ENCODE measurements at places on chromosomes 7 and 10.

- DNase-seq: no peak
These were observed 23.0 kb upstream of the MSS51 start for GRCh38 chr10:73456187-73456890.

- no peak for DNase-seq
These were observed 277.8 kb downstream of the EXOC4 start for GRCh38 chr7:133530682-133531081.

DNA sequence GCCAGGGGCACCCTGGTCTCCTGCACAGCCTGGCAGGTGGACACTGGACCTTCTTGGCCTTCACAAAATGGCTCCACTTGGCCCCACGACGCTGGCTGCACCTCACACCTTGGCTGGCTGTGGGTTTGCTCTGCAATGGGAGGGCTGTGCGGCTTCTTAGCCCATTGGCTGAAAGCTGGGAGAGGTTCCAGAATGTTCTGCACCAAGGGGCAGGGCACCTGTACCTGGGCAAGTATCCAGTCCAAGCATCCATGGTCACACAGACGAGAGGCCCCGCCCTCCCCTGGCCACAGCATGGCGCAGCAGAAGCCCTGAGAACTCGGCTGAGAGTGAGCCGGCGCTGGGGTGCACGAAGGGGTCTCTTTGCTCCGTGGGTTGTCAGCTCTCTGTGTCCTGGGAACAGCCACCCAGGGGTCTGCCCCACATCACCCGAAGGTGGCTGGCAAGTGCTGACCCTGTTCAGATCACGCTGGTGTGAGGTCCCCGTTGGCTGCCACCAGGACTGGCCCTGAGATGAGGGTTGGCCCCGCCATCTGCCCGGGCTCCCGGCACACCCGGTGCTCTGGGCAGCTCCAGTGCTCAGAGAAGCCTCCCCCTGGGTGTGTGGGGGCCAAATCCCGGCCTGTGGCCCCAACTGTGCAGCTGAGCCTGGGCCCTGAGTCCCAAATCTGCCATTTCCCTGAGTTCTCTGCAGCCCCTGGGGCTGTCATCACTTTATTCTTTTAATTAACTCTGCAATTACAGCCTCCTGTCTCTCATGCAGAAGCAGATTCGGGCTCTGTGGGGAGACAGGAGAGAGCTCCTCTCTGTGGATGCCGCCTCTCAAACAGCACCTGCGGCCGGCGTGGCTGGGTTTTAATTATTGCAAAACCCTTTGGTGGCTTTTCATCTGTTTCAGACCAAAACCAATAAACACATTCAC lies 19.4 kb upstream of the ADGRA1 start:
- DNase-seq: no peak

- DNase-seq: no peak
These were observed 9.0 kb downstream of the DENND2A start for GRCh38 chr7:140631602-140632001.

- no peak for DNase-seq
These were observed 6.5 kb upstream of the WDR86 start for GRCh38 chr7:151416112-151416940.

DNA sequence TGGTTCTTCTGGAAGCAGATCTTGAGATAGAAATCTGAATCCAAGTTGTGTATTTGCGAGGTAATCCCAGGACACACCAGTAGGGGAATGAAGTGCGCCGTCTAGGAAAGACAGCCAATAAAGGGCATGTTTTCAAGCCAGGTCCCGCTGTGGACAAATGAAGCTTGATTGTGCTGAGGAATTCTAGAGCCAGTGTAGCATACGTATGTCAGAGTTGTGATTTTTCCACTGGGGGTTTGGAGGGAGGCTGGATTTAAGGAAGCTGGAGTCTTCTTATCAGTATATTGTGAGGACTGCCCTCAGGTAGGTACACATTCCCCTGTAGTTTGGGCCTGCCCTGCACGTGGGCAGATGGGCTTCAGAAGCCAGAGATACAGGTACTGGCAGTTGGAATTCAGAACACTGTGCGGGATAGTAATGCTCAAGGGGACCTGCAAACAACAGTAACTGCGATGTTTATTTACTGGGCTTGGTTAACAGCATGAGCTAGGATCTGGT lies 50.9 kb downstream of the GALNT11 start:
- no peak for DNase-seq

DNA sequence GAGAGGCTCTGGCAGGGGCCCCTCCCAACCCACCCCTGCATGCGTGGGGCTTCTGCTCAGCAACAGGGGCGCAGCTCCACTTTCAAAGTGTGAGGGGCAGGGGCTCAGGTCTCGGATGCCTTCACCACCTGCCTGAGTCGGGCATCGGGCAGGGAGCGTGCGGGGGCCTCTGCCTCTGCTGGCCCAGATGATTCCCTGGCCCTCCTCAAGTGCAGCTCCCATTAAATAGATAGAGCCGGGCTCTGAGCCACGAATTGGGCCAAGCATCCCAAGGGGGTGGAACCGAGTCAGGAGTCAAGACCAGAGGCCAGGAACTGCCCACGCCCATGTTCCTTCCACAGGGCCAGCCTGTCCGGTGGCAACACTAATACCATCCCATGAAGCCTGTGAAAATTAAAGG lies 108.9 kb upstream of the FAM20C start:
- no peak for DNase-seq

DNA sequence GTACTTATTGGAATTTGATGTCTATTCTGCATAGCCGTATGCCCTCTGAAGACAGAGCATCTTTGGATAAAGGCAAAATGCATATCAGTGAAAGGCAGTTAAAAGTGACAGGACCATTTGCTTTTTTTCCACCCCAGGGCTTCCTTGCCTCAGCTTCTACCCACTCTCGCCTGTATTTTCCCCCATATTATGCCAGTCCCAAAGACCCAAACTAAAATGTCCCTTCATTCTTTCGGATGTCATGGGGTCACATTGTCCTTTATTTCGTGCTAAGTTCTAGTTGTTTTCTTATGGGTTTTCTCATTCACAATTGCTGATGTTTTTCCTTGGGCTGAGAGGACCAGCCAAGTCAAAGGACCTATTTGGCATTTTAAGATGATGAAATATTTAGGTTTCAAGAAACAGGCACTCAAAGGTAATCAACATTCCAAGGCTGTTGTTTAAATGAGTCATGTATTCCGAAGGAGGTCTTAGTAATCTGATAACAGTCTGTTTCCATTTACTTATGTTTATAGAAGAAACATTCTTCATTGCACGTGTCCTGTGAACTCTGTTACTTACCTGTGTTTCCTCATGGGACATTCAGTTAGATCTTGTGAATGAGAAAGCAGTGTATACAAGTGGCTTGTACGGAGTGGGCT lies 74.1 kb downstream of the DNAH11 start:
- peak; percentile 79 for DNase-seq

- no peak for DNase-seq
These were observed 87.9 kb downstream of the KCND2 start for GRCh38 chr7:120360918-120361317.

GRCh38 chr7:87413951-87414793 lies 61.3 kb downstream of the ABCB4 start:
- peak; percentile 60 for DNase-seq

- DNase-seq: peak; percentile 90
These were observed 64.9 kb downstream of the PPP1R9A start for GRCh38 chr7:94972296-94972695.

DNA sequence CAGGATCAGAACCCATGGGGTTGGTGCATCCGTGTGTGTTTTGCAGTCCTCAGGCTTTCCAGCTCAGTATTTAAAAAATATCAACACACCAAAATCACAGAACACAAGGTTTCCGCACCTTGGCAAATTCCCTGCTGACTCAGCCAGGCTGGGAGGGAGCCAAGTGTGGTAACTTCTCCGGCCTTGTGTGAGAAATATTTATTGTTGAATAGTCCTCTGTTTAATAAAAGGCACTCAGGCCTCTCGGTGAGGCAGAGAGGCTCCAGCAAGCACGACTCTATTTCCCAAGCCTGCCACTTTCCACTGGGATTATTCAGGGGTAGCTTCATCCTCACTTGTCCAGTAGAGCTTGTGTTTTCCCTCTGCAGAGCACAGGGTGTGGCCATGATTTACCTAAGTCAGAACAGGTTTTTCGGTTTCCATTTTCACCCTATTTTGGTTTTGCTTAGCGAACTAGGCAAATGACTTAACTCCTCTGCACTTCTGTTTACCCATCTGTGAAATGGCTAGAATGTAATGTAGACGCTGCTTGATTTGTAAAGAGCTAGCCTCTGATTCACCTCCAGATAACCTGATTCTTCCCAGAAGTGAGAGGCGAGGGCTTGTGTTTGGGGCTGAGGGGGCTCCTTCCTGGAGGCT lies 13.0 kb upstream of the CHST15 start:
- peak; percentile 82 for DNase-seq

GRCh38 chr10:77333610-77334340 lies 303.8 kb downstream of the KCNMA1 start:
- no peak for DNase-seq

DNA sequence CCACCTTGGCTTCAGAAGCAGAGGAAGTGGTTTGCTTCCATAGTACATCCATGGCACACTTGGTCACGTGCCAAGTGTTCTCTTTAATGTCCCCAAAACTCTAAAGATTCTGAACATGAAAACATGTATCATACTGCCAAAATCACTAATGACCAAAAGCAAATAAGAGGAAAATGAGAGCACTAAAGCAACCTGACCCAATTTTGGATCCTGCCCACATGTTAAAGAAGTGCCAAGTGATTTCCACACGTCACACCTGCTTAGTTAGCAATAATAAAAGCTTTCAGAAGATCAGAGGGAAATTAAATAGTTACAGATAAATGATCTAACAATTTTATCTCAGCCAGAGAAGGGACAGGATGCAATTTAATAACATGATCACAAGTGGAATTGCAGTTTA lies 1170.0 kb downstream of the XPNPEP1 start:
- no peak for DNase-seq

DNA sequence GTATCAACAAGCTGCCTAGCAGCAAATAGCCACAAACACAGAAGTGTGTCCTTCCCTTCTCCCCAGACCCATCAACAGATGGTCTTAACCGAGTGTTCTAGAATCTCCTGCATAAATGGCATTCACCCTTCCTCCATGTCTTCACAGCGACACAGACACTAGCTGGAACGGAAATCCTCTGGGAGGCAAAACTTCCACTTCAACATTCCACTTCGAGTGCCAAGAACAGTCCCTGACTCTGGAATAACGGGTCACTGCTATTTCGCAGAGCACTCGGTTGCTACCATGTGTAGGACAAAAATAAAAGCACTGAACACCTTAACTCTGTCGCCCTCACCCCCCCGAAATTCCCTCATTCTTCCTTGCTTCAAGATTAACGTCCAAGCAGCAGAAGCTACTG lies 65.1 kb downstream of the SFMBT2 start:
- no peak for DNase-seq

GRCh38 chr7:112869111-112869774 lies 79.0 kb upstream of the TMEM168 start:
- peak; percentile 28 for DNase-seq
